ENCODE measurements at places on chromosomes 6 and 20. TPM values are rescaled to one million over a fixed set of nuclear protein-coding genes. Genes with fewer than 3 reads are reported as not detected.

- DNase-seq: peak; percentile 98
Measured at GRCh38 chr20:40689100-40689942, at the start of gene MAFB. TSS of gene MAFB (minus strand) at chr20:40689236. CDS start at chr20:40688850, 386 bp downstream.

GRCh38 chr6:148470156-148470555, 127.5 kb downstream of the SASH1 start:
- no peak for DNase-seq

GRCh38 chr6:36386495-36387439, 702 bp downstream of the ETV7 start:
- peak; percentile 37 for DNase-seq

Gene TGIF2
- total RNA-seq: 7.6 TPM

- DNase-seq: no peak
Measured at GRCh38 chr6:43873806-43874714, 104.0 kb downstream of the VEGFA start.

- no peak for DNase-seq
Measured at GRCh38 chr6:8995156-8995555, 559.8 kb upstream of the SLC35B3 start.

DNA sequence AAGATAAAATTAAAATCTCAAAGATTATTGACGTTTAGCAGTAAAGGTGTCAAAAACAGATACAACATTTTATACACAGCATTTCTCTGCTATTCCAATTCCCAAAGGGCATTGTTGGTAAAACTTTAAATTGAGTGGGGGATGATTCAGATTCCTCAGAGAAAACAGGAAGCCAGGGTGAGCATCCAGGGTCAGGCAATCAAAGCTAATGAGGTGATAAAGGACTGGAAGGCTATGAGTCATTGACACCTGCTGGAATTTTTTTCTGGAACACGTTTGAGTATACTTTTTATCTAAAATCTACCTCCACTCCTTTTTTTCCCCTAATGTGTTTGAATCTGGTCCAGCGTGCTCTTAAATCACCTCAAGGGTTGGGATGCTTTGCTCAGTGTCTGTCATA, 52.2 kb downstream of the FKBP1C start:
- no peak for DNase-seq

- no peak for DNase-seq
Measured at GRCh38 chr6:38580030-38580429, 59.7 kb downstream of the BTBD9 start.

Gene PPIL1
- 60.3 TPM for total RNA-seq

Gene EEF1A2
- 1,346 TPM for total RNA-seq

Gene PTK6
- not detected for total RNA-seq

- DNase-seq: no peak
Measured at GRCh38 chr20:51346686-51347485, 195.6 kb downstream of the NFATC2 start.

DNA sequence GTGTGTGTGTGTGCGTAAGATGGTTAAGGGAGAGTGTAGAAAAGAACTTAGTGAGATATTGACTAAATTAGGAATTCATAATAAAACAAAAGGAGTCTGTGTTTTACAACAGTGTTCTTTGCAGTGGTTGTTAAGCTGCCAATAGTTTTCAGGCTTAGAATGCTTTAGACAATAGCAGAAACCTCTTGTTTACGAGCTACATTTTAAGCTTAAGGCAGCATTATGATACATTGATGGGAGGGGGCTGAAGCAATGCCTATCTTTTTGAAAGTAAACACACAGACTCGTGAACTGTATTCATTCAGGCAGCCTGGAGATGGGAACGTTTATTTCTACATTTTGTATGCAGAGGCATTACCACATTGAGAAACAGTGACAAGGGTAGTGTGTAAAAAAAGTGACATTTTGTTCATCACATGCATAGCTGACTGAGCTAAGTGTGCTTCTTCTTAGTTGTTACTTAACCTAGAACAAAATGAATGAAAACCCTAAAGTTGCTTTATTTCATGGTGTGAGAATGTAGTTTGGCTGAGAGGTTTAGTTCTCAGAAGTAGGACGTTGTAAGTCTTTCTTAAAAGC, 21.2 kb downstream of the CLVS2 start:
- no peak for DNase-seq

Gene GPR6
- total RNA-seq: not detected

DNA sequence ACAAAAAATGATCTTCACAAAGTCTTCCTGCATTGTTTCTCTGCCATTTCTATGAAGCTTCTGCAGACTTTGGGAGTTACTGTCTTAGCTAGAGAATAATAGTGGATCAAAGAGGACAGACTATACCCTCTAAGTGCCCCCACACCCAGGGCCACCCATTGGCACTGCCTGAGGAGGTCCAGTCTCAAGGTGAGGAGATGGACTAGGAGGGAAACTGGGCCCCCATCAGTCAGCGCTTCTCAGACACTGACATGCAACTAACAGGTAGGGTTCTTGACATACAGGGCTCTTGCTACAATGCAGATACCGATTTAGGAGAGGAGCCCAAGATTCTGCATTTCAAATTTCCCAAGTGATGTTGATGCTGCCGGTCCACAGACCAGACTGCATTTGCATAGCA, 24.3 kb downstream of the PCNA start:
- no peak for DNase-seq

Gene TRIM15
- not detected for total RNA-seq

Gene GMPR
- 112 TPM for total RNA-seq

DNA sequence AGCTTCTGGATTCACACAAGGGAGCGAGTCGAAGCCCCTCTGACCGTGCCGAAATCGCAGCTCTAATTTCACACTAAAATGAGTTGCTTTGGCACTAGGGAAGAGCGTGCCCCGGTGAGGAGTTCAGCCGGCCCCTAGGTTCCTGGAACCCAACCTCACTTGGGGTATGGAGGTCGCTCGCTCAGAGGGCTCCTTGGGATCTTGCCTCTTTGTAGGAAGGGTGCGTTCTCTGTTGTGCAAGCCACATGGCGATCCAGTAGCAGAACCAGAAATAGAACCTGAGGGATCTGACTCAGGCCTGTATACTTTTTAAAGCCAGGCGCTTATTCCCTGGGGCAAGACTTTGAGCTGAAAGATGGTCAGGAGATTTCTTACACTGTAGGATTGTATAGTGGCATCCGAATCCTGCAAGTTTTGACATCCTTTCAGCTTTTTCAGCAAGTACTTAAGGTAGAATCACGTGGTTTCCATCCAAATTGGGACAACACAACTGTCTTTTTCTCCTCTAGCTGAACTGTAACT, 861 bp upstream of the RALGAPA2 start:
- DNase-seq: peak; percentile 36

- DNase-seq: no peak
Measured at GRCh38 chr6:35312807-35313206, 15.2 kb downstream of the DEF6 start.

Gene APCDD1L
- 0.25 TPM for total RNA-seq

DNA sequence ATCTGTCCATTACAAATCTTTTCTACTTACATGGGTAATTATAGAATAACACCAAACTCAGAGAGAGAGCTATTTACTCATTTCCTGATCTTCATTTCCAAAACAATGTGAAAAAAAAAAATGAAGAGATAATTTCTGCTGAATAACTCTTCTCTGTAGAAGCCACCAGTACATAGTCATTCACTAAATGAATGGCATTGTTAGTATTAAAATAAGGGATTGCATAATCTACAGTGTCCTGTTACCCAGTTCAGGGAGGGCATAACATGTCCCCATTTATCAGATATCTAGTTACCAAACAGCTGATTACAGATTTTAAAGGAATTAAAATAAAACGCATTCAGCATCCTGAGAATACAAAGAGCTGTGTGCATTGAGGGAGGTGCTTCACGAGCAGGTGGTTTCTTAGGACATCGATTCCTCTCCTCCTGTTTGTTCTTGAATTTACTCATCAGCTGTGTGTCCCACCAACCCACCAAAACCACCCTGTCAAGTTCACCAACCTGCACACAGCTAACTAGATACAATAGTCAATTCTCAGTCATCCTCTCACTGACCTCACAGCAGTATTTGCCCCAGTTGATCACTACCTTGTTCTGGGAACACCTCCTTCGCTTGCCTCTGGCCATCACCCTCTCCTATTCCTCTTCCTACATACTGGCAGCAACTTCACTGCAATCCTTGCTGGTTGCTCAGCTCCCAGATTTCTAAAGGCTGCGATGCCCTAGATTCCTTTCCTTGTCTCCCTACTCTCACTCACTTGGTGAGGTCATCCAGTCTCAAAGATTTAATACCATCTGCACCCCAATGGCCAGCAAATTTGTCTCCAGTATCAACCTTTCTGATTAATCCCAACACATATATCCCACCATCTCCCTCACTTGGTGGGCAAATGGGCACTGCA, 18.7 kb downstream of the CNKSR3 start:
- no peak for DNase-seq

DNA sequence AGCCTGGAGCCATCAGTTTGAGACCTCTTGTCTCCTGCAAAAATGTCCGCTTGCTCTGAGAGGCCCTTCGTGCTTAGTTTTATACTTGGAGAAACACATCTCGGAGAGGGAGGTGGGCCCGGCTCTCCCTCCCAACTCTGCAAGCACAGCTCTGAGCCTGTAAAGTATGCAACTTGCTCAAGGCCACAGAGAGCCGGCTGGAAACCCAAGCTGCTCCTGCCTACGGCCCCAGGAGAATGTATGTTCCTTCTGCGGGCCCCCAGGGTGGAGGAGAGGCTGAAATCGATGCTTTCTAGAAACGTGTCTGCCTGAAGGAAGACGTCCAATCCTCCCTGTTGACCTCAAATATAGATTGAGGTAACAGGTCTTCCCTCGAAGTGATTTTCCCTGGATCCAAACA, 205.4 kb downstream of the PREX1 start:
- no peak for DNase-seq

All from left ventricle myocardium superior (tissue), 1 donor.